ENCODE measurements at places on chromosomes 5 and 9.

DNA sequence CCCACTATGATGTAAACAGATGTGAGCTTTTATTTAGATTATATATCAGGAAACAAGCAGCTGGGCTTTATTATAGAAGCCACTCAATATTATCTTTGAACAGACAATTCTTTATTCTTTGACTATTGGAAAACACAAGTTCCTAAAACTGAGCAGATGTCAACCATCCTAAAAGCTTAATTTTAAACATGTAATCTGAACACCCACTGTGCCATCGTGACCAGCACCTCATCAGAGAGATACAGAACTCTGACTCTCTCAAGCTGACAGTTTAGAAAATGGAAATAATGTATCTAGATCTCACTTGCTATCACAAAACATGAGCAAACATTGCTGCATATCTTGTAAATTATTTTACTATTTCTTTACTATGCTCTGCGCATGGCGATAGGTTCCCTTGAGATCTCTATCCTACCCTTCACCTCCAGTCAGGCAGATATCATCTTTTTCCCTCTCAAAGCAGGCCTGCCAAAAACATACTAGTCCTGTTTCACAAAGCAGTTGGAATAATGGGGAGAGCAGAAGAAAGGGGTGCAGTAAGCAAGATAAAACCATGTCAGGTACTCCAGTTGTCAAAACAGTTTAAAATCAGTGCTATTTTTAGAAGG is 151.0 kb downstream of the KIAA0825 start:
- no peak for DNase-seq

GRCh38 chr9:26462751-26463150 is 429.9 kb downstream of the CAAP1 start:
- no peak for DNase-seq

DNA sequence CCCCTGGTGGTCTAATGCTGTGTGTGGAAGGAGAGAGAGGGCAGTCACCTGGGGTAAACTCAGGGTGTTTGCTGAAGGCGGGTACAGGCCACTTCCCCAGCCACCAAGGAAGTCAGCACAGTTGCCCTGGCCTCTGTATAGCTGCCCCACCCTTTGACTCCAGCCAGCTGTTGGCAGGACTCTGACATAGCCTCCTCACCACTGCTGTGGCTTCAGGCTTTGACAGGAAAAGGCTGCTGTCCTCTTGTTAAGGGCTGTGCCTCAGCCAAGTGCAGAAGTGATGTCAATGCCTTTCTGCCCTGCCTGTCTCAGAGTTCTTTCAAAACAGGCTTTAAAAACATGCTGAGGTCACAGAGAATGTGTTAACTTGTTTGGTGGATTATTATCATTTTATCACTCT is 487.2 kb upstream of the KLF4 start:
- DNase-seq: no peak

- DNase-seq: no peak
These were observed 69.9 kb downstream of the RCL1 start for GRCh38 chr9:4862506-4863250.
